Body of pancreas (tissue), 4 donors: ENCODE measurements at places on chromosomes 11 and 22. TPM values are rescaled to one million over a fixed set of nuclear protein-coding genes. Genes with fewer than 3 reads are reported as not detected.

Gene PGM2L1
- 0.66 TPM for total RNA-seq

Gene CHRNA10
- total RNA-seq, result 2.3 TPM

GRCh38 chr11:2576111-2576510 is 123.7 kb downstream of the KCNQ1OT1 start:
- peak; percentile 3 for DNase-seq

Gene RFPL3
- not detected for total RNA-seq

Gene C11orf16
- total RNA-seq, result not detected

GRCh38 chr22:28095316-28096095 is 176.4 kb upstream of the PITPNB start:
- no peak for DNase-seq

Gene MOGAT2
- not detected for total RNA-seq

Gene SLC22A25
- total RNA-seq, result not detected

- no peak for DNase-seq
Observed at GRCh38 chr11:9973921-9974320, 310.0 kb downstream of the SWAP70 start.
